ENCODE measurements at places on chromosomes 7 and 10. TPM values are rescaled to one million over a fixed set of nuclear protein-coding genes. Genes with fewer than 3 reads are reported as not detected.

DNA sequence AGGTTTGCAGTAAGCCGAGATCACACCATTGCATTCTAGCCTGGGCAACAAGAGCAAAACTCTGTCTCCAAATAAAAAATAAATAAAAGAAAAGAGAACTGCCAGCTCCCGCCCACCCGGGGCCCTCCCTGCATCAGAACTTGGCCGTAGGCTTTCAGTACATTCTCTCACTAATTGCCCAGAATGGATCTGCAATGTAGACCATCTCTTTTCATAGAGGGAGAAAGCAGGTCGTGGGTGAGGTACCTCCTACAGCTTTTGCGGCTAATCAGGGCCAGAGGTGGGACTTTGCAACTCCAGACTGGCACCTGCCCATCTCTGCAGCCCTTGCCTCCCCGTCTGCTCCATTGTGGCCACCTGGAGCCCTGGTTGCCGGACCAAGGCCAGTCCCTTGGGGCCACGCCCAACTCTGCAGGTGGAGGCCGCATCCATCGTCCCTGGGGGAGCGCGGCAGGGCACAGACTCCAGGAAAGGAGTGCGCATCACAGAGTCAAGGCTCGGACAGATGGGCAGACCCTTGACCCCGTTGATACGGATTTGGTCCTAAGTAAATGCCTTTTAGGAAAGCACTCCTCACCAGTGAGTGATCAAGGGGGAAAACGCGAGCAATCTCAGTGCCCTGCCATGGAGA is 179.1 kb upstream of the SH2B2 start:
- DNase-seq: no peak

GRCh38 chr10:110395350-110396283 is 90.9 kb upstream of the SMNDC1 start:
- no peak for DNase-seq

The HYAL4 gene
- polyA plus RNA-seq: not detected

DNA sequence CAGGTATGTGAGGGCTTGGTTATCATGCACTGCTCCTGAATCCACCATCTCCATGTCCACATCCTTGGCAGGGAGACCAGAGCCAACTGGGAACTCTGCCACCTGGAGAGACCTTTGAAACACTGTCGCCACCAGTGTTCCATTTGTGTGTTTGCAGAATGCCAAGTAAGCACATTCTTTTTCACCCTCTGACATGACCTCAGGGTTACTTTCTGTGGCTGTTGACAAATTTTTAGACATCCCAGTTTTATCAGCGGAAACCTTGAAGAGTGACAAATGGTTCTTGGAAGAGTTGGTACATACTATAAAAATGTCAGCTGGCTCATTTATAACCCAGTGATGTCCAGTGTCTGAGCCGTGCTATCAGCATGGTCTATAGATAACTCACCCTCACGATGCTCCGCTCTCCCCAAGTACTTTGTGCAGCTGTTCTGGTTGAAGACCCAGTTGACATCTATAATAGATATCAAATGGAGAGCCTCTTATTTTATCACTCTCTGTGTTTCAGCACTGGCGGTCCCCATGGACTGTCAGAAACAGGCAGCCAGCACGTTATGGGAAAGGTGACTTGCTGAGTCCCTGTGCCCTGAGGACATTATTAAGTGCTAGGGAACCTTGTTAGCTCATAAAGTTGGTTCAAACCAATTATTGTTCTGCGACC is 563.1 kb upstream of the GALNT17 start:
- peak; percentile 60 for DNase-seq

- no peak for DNase-seq
Observed at GRCh38 chr7:71696511-71696910, 564.6 kb downstream of the GALNT17 start.
